ENCODE measurements at places on chromosomes 3 and 15.

- no peak for DNase-seq
Observed at GRCh38 chr3:160403796-160404470, 4.5 kb downstream of the SMC4 start.

GRCh38 chr3:151426341-151426657, 34.6 kb downstream of the IGSF10 start:
- DNase-seq: no peak

DNA sequence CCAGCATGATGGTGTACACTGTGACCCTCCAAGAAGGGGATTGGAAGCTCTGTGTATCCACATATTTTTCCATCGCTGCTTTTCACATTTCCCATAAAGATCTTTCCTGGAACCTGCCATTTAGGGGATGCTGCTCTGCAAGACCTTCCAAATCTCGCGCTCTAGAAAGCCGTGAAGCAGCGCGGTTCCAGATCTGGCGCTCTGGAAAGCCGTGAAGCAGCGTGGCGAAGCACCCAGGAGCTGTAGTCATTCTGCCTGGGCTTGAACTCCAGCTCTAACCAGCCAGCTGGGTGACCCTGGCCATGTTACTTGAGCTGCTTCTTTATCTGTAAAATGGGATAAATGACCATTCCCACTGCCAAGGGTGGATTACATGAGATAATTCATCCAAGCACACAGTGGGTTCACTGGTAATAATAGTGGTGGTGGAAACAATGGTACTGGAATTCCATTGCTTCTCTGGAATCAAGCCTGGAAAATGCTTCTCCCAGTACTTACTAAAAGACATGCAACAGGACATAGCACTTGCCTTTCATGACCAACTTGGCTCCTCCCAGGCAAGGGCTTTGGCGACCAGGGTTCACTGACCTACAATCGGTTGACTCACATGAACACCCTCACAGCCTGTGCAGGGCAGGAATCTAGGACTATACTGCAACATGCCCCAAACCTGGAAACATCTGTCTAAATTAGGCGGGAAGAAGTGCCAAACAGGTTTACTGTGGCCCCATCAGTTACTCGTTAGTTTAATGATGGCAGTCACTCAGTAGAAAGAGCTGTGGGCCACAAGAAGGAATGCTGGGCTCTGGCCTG, 70.7 kb downstream of the XXYLT1 start:
- DNase-seq: no peak

DNA sequence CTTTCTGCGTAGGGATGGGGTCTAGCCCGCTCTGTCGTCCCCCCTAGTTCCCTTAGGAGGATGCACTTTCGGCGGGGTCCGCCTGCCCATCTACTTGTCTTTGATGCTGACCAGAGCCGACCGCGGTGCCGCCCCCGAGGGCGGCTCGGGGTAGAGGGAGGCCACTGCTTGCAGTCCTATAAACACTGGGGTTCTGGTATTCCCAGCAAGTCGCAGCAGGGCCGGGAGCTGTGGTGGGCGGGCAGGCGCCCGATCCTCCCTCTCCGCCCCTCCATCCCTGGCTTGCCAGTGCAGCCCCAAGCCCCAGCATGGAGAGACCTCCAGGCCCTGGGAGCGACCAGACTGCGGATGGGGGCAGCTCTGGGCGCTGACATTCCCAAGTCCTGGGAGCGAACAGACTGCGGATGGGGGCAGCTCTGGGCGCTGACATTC, 830 bp downstream of the SEMA4B start:
- DNase-seq: no peak

DNA sequence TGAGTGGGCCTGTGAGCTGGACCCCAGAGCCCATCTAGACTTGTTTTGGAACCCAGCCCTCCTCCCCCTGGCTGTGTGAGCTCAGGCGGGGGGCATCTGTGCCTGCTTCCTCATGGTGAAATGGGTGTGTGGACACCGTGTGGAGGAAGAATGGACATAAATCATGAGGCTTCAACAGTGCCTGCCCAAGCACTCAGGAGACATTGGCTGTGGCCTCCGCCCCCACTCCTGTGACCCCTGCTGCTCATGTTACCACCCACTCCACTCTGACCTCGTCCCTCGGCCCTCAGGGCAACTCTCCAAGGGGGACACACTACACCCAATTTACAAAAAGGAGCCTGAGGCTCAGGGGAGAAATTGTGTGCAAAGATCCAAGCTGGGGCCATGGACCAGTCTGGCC, 16.6 kb downstream of the TPRA1 start:
- DNase-seq: no peak

DNA sequence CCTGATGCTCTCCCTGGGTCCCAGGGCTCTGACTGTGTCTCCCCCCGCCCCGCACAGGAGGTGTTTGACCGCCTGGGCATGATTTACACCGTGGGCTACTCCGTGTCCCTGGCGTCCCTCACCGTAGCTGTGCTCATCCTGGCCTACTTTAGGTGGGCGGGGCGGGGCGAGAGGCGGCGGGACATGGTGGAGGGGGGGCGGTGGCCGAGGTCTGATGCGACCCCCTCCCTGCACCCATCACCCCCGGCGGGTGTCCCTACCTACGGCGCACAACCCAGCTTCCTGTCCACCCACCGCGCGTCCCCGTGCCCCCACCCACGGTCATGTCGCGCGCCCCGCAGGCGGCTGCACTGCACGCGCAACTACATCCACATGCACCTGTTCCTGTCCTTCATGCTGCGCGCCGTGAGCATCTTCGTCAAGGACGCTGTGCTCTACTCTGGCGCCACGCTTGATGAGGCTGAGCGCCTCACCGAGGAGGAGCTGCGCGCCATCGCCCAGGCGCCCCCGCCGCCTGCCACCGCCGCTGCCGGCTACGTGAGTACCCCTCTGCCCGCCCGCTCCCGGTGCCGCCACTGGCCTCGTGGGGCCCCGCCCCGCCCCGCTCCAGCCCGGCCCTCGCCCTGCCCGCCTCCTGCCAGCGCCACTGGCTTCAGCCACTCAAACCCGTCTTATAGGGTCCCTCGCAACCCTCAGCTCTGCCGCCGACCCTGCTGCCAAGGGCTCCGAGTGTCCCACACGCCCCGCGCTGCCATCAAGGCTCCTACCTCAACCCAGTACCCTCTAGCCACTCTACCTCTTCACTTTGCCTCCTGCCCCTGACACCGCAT, 21.0 kb downstream of the PTH1R start:
- no peak for DNase-seq

DNA sequence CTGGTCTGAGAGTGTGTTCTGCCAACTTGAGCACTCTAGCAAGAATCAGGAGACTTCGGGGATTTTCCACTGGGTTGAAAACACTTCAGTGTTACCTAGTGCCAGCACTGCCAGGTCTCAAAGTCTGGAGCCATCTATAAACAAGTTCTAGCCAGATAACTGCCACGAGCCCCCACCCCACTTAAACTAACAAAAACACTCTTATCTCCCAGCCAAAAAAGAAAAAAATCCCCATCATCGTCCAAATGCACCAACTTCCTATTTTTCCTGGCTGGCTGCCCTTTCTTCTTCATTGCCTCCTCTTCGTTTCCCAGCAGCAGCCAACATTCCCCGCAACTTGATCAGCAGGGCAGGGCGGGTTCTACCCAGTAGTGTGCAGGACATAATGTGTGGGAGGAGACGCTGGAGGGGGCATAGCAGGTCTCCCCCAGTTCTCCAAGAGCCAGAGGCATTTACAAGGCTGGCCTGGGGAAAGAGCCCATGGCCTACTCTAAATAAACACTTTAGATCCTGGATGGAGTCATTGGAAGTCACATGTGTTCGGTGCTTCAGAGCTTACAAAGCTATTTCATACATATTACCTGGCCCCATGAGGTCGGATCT, 29.5 kb downstream of the C2CD4B start:
- no peak for DNase-seq

DNA sequence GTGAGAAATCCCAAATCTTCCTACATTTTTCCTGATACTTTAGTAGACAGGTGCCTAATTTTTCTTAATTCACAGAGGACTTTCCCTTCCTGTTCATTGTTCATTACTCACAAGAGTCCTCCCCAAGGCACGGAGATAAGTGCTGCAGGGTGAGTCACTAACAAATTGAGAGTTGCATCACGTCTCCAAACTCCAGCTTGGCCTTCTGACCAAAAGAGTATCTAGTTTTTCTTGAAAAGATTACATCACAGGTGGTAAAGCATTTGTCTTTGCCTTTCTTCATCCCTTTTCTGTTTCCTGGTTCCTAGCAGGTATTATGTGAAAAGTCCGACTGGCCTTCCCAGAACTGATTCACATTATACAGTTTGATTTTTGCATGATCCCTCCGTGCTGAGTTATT, 24.9 kb upstream of the RASGRP1 start:
- DNase-seq: no peak

GRCh38 chr3:184757022-184757651, 45.3 kb upstream of the MAGEF1 start:
- DNase-seq: peak; percentile 52

DNA sequence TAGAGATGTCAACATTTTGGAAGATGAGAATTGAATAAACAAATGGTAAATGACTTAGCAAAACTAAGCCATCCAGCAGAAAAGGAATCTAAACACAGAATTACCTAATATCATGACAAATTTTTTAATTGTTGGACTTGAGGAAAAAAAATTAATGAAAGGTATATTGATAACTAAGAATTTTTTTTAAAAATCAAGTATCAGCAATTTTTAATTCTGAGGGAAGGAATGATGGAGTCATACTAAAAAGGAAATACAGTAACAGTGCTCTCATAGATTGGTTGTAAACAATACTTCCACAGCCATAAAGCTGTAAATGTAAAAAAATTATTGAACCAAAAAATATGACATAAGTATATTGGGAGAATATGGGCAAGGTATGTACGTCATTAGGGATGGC, 68.0 kb downstream of the CSNK1G1 start:
- no peak for DNase-seq

GRCh38 chr3:108393128-108393900, 97.0 kb downstream of the HHLA2 start:
- DNase-seq: peak; percentile 23

GRCh38 chr15:84810073-84810840, 6.9 kb upstream of the ALPK3 start:
- DNase-seq: no peak

- no peak for DNase-seq
Observed at GRCh38 chr15:60477164-60477563, 1.8 kb downstream of the ICE2 start.

GRCh38 chr15:48066456-48066855, 54.3 kb upstream of the SLC24A5 start:
- DNase-seq: no peak

DNA sequence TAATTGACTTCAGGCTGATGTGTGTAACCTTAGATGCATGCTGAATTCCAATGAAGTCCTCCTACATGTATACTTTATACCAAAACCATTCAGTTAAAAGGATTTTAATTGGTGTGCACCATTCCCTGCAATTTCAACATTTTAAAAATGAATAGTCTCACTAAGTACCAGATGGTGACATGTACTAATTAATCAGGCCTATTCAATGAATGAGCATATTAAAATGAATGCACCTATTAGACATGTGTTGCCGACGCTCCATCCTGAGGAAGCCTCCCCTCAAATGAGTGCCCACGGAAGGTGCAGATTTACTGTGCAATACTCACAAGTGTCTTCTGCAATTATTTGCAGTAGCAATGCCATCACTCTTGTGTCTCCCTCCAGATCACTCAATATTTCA, 124.7 kb upstream of the TSPAN3 start:
- peak; percentile 82 for DNase-seq

GRCh38 chr3:57009367-57009766, 51.1 kb upstream of the SPATA12 start:
- no peak for DNase-seq
